T-cell (primary cell): ENCODE measurements at places on chromosomes 3 and 15.

DNA sequence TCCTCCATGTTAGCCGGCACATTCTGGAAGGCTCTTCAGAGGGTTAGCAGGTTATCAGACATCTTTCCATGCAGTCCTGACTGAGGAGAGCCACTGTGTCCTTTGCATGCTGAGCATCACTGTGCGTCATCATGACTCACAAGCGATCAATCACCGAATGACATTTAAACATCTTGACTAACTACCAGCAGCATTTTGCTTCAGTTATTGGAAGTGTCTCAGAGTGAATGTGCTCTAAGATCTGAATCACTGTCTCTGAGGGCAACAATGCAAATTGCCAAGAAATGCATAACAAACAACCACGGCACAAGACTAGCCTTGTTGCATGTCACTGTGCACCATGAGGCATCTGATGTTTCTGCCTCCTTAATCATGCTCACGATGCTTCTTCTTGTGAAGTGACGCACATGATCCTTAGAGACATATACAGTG is 18.3 kb upstream of the ATP8B4 start:
- no peak overlapping the region for H3K27ac ChIP-seq
- DNase-seq: no peak
- no peak overlapping the region for H3K4me3 ChIP-seq
- no peaks in the 10 kb centered on the region for H3K36me3 ChIP-seq

- no peaks in the 10 kb centered on the region for H3K27me3 ChIP-seq
- H3K4me3 ChIP-seq: no peak overlapping the region
These were observed 325.2 kb downstream of the ZBBX start for GRCh38 chr3:167054926-167055325.

GRCh38 chr3:158492685-158493084 is 78.3 kb upstream of the MLF1 start:
- no peaks in the 10 kb centered on the region for H3K27me3 ChIP-seq
- no peak for DNase-seq

GRCh38 chr3:97927704-97928103 is 44.5 kb downstream of the RIOX2 start:
- no peak for DNase-seq
- H3K4me3 ChIP-seq: no peak overlapping the region
- H3K27ac ChIP-seq: no peak overlapping the region
- H3K36me3 ChIP-seq: no peaks in the 10 kb centered on the region

DNA sequence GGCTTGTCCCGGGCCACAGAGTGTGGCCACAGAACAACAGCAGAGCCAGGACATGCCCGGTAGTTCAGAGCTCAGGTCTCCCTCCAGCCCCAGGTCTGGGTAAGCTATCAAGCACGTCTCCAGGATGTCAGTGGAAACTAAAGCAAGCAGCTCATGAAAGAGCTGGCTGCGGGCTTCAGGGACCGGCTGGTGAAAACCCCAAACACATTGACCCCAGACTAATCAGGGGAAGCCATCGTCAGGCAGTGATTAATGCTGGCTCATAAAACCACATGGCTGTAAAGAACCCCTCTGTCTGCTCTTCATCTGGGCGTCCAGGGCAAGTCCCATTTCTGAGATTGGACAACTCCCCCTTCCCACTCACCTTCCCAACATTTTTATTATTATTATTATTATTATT is 37.8 kb downstream of the LMCD1 start:
- no peak for DNase-seq
- H3K36me3 ChIP-seq: no peaks in the 10 kb centered on the region
- H3K4me3 ChIP-seq: no peak overlapping the region
- H3K4me1 ChIP-seq: no peaks in the 10 kb centered on the region

DNA sequence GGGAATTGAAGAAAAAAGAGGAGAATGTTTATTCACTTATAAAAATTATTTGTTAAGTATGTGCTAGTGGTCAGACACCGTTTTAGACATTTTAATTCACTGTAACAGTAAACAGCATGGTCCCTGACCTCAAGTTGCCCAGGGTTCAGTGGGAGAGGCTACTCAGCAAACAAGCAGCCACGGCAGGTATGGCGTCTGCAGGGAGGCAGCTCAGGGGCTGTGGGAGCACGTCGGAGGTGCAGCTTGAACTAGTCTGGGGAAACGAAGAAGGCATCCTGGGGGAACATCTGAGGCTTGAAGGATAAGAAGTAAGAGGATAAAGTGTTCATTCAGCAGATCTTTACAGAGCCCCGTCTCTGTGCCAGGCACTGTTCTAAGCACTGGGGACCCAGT is 66.0 kb downstream of the CRTC3 start:
- no peak for DNase-seq
- H3K36me3 ChIP-seq: no peaks in the 10 kb centered on the region
- H3K4me3 ChIP-seq: no peak overlapping the region
- H3K27me3 ChIP-seq: no peaks in the 10 kb centered on the region

GRCh38 chr15:36914960-36915808 is 185.2 kb downstream of the MEIS2 start:
- H3K4me3 ChIP-seq: no peak overlapping the region
- no peak overlapping the region for H3K27ac ChIP-seq
- no peaks in the 10 kb centered on the region for H3K4me1 ChIP-seq
- no peak for DNase-seq
- peaks cover 2% of the 10 kb centered on the region for H3K27me3 ChIP-seq

- H3K4me3 ChIP-seq: no peak overlapping the region
- no peak for DNase-seq
- H3K36me3 ChIP-seq: peaks cover 15% of the 10 kb centered on the region
- H3K27ac ChIP-seq: no peak overlapping the region
- no peaks in the 10 kb centered on the region for H3K27me3 ChIP-seq
- H3K4me1 ChIP-seq: no peaks in the 10 kb centered on the region
These were observed 22.0 kb upstream of the DOCK3 start for GRCh38 chr3:50652709-50653108.

GRCh38 chr15:58924327-58924726 is 9.2 kb downstream of the SLTM start:
- no peak overlapping the region for H3K27ac ChIP-seq
- no peak for DNase-seq
- H3K4me3 ChIP-seq: no peak overlapping the region
- peaks cover 8% of the 10 kb centered on the region for H3K36me3 ChIP-seq
